ENCODE measurements at places on chromosomes 1 and 21.

DNA sequence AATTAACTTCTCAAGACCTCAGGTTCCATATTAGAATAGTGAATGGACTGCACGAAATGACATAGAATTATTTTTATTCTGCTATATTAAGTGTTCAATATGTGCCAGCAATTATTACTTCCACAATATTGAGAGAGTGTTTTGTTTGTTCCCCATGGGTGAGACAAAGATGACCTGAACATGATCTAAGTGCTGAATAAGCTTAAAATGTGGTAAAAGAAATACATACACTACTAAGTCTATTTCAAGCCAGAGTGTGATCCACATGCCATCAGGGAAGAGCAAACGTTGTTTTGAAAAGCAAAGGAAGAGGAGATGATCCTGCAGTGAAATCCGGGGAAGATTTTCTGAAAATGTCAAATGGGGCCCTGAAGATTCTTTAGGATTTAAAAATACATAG, 59.8 kb upstream of the RUNX1 start:
- no peak for DNase-seq

DNA sequence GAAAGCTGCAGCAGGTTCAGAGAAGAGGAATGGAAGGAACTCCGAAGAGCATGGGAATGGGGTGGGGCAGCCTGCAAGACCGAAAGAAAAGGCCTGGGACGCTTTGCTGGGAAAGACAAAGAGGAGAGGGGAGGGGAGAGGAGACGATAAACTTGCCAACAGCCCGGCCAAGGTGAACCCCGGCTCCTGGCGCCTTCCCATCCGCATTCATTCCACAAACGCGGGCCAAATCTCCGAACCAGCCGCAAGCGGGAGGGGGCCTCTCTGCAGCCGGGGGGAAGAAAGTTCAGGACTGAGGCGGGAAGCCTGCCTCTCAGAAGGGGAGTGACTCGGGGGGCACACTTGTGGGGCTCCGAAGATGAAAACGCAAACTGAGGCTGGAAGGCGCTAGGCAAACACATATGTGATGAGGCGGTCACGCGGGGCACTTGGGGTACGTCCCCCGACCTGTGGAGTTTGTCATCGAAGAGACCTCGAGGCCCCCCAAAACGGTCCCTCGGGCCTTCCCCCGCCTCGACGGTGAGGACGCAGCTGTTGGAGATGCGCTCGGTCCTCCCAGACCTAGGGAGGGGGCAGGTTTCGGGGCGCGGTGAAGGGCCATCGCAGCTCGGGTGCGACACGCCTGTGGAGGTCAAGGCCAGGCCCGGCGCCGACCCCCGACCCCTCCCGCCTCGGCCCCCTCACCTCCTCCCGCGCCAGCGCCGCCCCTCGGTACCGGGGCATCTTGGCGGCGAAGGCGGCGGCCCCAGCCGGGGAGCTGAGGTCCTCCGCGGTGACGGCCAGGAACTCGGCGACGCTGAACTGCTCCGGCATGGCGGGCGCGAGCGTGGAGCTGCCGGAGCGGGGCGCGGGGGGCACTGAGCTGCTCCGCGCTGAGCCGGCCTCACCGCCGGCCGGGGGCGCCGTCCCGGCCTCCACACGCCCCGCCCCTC, at the start of gene ASAP3:
Gene ASAP3, minus strand, starts transcription at position 859 of the 932 bp plus-strand sequence. Its CDS starts 46 bp downstream, at position 813.
- peak; percentile 69 for DNase-seq

GRCh38 chr1:199859491-199859933, 168.0 kb upstream of the NR5A2 start:
- DNase-seq = peak; percentile 29

- no peak for DNase-seq
These were observed 24.7 kb downstream of the TRPM2 start for GRCh38 chr21:44377922-44378645.

- DNase-seq = no peak
These were observed 11.3 kb downstream of the RPAP2 start for GRCh38 chr1:92310185-92310597.

DNA sequence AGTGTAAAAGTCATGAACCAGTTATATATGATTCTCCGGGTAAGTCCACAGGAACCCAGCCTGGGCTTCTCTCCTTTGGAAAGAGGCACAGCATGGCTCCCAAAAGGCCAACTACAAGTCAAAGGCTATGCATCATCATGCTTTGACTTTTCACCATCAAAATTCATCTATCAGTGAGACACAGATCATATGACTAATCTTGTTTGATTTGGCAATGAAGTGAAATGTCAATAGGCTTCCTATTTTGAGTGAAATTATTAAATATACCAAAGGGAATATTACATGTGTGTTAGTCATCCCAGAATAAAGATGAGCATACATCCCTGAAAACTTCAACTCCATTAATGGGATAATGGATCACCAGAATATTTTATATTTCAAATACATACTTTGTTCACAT, 83.5 kb upstream of the ADGRL2 start:
- no peak for DNase-seq

DNA sequence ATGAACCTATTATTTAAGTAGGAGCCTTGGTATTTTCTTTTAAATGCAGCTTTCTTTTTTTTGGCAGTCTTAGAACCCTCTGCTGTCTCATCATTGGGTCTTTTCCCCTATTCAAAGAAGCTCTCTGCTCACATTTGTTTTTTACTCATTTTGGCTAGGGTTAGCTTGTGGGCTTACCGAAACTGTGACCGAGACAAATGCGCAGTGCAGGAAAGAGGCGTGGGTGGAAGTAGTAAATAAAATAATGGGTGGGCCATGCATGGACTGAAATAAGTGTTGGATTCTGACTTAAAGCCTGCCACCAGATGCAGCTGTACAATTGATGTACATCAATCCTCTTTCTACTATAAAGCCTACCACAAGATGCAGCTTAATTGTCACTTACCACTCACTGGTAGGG, 14.7 kb downstream of the XPR1 start:
- no peak for DNase-seq

- DNase-seq = no peak
These were observed 68.5 kb downstream of the NIBAN1 start for GRCh38 chr1:184905601-184906322.

GRCh38 chr1:3000214-3000613, 21.1 kb upstream of the ACTRT2 start:
- DNase-seq = no peak

DNA sequence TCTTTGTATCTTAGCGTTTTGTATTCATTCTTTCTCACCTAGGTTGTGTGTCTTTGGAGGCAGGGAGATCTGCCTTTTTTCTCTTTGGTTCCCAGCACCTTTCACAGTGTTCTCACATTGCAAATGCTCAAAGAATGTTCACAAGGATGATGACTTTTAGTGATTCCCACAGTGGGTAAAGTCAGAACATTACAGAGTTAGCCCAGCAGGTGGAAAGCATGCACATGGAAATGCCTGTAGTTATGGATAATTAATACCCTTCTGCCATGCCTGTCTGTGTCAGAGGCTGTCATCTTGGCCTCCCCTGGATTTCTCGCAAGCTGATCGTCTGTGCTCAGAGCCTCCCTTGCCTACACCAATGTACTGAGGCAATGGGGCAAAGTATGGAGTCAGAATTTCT, 458.9 kb downstream of the LMO4 start:
- DNase-seq = no peak

- no peak for DNase-seq
These were observed 40.6 kb upstream of the MARK1 start for GRCh38 chr1:220487297-220487820.

- no peak for DNase-seq
These were observed 207.4 kb downstream of the PDE4B start for GRCh38 chr1:66000033-66000637.

DNA sequence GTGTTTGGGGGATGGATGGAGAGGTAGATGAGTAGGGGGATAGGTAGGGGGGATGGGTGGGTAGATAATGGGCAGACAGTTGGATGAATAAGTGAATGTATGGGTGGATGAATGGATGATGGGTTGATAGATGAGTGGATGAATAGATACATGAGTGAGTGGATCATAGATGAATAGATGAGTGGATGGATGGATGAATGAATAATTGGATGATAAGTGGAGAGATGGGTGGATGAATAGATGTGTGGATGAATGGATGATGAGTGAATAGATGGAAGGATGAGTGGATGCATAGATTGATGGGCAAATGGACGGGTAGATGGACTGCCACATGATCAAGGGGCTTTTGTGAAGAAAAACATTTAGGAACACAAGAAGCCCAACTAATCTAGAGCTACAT, 133.3 kb upstream of the F3 start:
- no peak for DNase-seq

DNA sequence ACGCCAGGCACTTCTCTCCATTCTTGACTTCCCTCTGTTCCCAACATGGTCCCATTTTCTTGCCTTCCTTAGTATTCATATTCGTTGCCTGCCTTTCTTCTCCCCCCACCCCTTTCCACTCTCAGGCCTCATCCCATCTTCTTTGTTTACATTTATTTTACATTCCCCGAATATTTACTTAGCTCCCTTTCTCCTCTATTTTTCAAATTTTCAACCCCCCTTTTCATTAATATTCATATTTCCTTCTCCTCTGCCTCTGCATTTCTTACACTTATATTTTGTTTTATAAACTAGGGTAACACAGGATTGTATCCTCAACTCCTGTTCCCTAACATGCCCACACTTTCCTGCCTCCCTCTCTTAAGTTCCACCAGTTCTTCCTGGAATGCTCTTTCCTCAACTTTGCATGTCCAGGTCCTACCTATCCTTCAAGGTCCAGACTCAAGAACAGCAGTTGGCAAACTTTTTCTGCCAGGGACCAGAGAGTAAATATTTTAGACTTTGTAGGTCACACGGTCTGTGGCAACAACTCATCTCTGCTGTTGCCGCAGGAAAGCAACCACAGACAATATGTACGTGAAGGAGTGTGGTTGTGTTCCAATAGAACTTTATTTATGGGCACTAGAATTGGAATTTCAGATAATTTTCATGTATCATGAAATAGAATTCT, 29.8 kb upstream of the A3GALT2 start:
- no peak for DNase-seq

DNA sequence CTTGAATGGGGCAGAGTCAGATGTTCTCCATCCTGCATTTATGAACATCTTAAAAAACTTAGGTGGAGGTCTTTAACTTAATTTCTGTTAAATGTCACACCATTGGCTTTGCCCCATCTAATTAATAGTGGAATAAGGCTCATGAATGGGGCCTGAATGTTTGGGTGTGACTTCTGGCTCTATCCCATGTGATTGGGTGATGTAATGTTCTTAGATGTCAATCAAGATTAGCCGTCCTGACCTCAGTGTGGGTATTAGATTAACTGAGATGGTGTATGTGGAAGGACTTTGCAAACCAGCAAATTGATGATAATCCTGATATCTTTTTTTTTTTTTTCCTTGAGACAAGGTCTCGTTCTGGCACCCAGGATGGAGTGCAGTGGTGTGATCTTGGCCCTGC, 38.1 kb downstream of the C1orf21 start:
- DNase-seq = no peak

DNA sequence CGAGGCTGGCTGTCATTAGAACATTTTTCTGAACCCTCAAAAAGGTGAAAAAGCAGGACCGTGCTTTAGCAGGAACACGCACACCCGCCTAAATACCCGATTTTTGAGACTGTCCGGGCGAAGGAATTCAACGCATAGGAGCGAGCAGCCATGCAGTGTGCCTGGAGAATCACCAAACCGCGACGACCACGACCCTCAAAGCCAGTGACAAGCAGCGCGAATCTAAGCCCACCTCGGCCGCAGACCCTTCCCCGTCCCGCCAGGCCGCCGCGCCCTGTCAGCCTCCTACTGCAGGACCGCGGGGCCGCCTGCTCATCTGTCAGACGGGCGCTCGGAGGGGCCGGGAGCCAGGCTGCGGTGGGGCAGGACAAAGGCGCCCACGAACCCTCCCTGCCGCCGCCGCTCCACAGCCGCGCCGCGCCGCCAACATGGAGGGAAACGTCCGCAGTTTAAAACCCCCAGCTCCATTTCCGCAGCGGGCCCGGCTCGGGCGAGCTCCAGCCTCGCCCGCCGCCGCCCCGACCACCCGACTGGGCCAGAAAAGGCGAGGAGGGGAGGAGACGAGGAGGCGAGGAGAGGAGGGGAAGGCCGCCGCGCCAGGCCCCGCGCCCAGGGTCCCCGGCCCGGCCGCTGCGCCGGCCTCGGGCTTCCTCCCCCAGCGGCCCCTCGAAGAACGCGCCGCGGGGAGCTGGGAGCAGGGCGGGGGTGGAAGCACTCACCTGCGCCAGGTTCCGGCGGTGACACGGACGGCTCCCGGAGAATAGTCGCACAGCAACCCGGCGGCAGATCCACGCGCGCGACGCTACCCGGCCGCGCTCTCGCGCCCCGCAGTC, at the start of gene LBR:
Gene LBR, minus strand, starts transcription at position 804 of the 833 bp plus-strand sequence. CDS start 3,963 bp downstream, outside the sequence.
- DNase-seq = peak; percentile 41

- DNase-seq = no peak
These were observed 11.2 kb upstream of the AK2 start for GRCh38 chr1:33047839-33048305.

GRCh38 chr1:78603206-78603605, 17.0 kb upstream of the IFI44L start:
- no peak for DNase-seq

- no peak for DNase-seq
These were observed 113.8 kb downstream of the UBR4 start for GRCh38 chr1:19096036-19096833.

DNA sequence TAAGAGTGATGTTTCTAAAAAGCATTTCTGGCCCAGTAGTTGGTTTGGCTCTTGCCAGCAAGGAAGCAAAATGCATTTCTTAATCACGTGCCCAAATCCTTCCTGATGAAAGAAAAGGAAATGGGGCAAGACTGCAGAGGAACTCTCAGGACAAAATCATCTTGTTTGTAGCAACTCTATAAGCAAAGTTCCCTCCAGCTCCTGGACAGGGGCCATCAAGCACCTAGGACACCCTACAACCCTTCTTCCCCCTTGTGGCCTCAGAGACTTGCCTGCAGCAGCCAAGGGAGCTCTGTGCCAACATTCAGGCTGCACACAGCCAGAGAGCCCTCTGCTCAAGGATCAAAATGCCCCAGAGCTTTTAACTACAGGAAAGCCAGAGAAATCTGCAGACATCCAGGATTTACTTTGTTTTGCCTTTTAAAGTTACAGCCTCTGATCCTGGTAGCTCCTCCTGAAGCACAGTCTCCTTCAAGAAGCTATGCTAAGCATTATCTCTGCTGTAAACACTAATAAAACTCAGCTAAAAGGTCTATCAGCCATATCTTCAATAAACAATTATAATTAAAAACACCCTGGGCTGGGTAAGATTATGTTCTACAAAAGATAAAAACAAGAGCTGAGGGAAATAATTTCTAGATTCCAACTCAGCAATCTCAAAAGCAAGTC, 105.0 kb downstream of the KIAA0319L start:
- peak; percentile 21 for DNase-seq
